Panc1 (cell line): ENCODE measurements at places on chromosomes 5 and 9. TPM values are rescaled to one million over a fixed set of nuclear protein-coding genes. Genes with fewer than 3 reads are reported as not detected.

The LCN12 gene
- 2.5 TPM for total RNA-seq

GRCh38 chr5:137600721-137601360, 101.7 kb upstream of the SPOCK1 start:
- DNase-seq: no peak

DNA sequence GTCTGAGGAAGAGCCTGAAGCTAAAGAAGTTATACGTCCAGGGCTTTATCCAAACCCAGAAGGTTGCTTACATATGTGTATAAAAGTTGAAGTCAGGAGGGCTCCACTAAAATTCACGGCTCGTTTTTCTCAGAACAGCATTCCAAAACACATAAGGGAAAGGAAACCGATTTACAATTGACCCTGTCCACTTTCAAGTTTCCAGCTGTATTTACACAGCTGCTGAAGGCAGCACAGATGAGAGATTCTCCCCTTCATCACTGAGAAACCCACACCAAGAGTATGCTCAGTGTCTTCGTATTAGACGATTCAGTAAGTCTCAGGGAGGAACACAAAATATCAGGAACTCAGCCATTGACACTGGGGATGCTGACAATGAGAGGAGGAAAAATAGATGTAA, 5.9 kb upstream of the NREP start:
- no peak for DNase-seq

- no peak for DNase-seq
Observed at GRCh38 chr5:39580702-39581453, 156.1 kb upstream of the DAB2 start.

DNA sequence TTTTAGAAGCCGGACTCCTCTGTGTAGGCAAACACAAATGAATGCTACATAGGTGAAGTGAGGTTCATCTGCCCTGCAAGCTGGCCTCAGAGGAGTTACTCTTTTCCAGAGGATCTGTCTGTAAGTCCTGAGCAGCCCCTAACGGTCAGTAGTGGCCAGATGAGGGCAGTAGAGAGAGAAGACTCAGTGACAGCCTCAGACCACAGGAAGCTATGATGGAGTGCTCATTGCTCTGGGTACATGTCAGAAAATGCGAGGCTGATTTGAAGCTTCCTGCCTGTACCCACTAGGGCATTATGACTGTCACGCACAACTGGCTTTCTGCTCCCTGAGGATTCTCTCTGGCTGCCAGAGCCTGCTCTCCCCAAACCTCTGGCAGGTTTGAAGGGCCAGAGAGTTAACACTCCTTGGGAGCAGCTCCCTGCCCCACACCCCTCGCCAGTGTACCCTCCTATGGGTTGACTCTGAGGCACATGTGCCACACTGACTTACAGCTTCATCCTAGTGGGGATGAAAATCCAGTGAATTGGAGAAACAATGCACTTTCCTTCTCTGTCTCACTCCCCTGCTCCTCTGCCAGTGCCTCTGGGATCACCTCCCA, 141.5 kb downstream of the GABRG2 start:
- peak; percentile 2 for DNase-seq

DNA sequence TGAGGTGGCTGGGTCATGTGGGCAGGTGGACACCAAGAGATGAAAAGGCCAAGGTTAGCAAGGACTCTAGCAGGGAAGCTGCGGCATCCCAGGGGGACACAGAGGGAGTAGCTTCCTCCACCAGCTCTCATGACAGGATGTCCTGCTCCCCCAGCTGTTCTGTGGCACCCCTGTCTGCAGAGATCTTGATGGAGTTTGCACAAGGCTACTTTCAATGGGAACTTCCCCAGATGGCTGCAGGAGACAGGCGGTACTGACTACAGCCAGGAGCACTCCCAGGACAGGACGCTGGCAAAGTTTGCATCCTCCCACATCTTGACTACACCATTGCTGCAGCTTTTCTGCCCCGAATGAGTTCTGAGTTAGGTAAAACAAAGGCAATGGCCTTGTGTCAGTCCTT, 312.8 kb downstream of the TLE4 start:
- DNase-seq: no peak

GRCh38 chr5:80864706-80865435, 95.3 kb upstream of the RASGRF2 start:
- DNase-seq: no peak

GRCh38 chr9:109411069-109411761, 86.9 kb downstream of the PTPN3 start:
- no peak for DNase-seq

GRCh38 chr5:166058660-166059059, 2232.8 kb upstream of the WWC1 start:
- no peak for DNase-seq

The NTRK2 gene
- total RNA-seq: 0.23 TPM

- DNase-seq: no peak
Observed at GRCh38 chr9:78292716-78293497, 4.0 kb upstream of the PSAT1 start.

- DNase-seq: no peak
Observed at GRCh38 chr9:120117081-120117480, 462.9 kb downstream of the CDK5RAP2 start.

The NMRK1 gene
- total RNA-seq: 16.0 TPM

The ZNF300 gene
- 0.05 TPM for total RNA-seq

DNA sequence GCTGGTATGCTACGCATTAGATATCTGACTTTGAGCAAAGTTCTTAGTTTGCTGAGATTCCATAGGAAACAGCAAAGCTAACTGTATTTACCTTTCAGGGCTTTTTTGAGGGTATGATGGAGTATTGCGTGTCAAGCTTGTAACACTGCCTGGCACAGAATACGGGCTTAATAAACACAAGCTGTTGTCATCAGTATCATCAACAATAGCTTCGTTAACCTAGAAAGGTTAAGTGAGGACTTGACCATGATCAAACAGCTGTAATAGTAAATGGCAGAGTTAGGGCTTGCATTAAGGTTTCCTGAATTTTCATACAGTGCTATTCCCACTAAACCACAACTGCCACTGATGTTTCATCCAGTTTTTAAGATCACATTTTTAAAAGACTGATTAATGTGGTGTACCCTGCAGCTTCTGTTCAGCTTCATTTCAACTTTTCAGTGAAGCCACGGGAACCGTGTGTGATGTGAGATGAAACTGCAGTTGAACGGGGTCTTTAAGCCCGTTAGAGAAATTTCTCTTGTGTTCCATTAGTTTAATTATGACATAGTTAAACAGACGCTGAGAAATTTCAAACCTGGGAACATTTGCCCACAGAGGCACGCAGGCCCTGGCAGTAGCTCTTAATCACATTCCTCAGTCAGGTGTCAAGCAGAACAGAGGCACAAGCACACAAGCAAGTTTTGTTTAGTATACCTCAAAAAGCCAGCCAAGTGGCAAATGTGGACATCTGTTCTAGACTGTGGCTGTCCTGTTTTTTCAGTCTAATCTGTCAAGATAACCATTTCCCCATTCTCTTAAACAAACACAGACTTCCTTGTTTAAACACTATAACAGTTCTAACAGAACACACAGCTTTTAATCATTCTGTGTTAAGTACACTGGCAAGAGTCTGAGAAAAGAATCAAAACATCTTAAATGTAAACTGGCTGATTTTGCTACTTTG, 147.1 kb downstream of the ZNF608 start:
- peak; percentile 43 for DNase-seq

The SLC6A18 gene
- not detected for total RNA-seq

DNA sequence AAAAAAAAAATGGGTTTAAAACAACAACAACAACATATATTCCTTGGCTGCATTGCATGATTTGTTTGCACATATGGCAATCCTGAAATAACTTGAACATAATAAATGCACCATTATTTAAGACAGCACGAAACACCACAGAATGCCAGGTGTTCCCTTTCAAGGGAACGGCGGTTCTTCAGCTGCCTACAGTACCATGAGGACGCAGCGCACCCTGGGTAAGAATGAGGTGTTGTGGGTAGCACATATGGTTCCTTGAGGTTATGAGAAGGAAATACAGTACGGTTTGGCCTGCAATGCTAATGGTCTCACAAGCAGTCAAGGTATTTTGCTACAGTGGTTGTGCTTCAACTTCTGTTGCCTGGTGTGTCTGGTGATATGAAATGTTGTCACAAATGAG, 174.8 kb downstream of the SLC12A2 start:
- DNase-seq: no peak

GRCh38 chr5:42015681-42016080, 90.6 kb downstream of the FBXO4 start:
- no peak for DNase-seq

DNA sequence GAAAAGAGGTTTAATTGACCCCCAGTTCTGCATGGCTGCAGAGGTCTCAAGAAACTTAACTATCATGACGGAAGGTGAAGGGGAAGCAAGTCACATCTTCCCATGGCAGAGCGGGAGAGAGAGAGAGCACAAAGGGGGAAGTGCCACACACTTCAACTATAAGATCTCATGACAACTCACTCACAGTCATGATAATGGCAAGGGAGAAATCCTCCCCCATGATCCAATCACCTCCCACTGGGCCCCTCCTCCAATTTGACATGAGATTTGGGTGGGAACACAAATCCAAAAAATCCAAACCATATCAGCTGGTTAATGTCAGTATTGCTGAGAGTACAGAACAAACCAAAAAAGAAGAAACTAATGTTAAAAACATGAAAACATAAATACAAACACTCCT, 120.2 kb downstream of the STARD4 start:
- no peak for DNase-seq

DNA sequence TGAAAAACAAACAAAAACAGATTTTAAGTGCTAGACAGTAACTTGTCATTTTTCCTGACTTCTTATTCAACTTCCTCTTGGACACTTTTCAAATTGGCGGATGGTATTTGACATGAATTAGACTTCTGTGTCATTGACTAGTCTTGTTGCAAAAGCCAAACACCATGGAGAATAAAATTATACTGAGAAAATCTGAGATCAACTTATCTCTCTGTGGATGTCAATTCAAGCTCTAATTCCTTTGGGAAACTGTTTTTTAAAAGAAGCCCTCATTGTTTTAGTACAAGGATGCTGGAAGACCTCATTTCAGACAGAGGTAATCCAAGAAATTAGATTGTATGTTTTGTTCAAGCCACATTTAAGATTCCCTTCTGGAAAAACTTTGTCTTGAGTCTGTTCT, 831.0 kb downstream of the SEMA5A start:
- no peak for DNase-seq

GRCh38 chr9:19493174-19493811, 84.5 kb downstream of the ACER2 start:
- peak; percentile 45 for DNase-seq

GRCh38 chr9:132584601-132585560, 2.5 kb downstream of the BARHL1 start:
- no peak for DNase-seq

The SMC2 gene
- total RNA-seq: 25.3 TPM

DNA sequence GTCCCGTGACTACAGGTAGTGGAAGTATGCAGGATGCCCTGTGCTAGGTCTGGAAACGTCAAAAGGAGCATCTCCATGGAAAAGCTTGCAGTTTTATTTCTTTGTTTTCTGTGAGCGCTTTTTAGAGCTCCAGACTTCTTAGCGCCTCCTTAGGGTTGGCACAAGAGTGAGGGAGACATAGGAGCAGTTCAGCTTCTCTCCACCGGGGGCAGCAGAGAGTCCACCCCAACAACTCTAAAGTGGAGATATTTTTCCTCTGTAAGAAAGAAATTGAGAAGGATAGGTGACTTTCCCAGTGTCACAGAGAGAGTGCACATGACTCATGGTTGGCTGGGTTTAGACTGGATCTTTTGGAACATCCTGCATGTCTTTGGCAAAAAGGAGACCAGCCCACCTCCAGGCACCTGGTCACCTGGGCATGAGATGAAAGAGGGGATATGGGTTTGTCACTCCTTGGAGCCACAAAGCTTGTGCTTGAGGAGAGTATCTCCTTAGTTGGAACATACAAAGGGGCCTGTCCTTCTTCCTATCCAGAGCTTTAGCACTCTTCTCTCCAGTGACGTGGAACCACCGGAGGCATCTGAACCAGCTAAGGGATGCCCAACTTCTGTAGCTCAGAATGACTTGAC, 637.7 kb downstream of the SEMA5A start:
- peak; percentile 35 for DNase-seq

DNA sequence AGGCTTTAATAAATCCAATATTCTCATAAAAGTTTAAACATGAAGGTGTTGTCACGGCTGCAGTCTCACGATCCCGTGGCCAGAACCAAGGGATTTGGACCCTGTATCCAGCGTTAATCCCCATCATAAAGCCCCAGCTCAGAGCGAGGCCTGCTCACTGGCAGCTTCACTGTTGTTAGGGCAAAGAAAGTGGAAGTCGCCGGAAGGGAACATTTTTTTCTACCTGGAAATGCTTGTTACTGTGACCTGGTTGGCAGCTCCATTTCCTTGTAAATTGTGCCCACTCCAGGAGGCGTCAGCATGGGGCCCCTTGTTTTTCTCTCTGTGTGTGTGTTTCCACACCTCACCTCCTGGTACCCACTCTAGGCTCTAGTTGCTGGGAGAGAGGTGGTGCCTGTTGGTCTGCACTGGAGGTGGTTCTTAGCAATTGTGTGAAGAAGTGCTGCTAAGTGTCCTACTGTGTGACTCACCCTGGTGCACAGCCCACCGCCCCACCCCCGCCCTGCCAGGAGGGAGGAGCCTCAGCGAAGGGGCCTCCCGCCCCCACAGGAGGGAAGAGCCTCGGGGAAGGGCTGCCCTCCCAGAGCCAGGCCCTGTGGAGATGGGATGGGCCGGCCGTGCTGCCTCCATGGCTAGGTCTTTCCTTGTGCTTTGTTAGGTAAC, 105.1 kb downstream of the EHMT1 start:
- no peak for DNase-seq

The SNCAIP gene
- total RNA-seq: not detected

The BNC2 gene
- 5.7 TPM for total RNA-seq
